ENCODE measurements at places on chromosomes 1 and 21.

DNA sequence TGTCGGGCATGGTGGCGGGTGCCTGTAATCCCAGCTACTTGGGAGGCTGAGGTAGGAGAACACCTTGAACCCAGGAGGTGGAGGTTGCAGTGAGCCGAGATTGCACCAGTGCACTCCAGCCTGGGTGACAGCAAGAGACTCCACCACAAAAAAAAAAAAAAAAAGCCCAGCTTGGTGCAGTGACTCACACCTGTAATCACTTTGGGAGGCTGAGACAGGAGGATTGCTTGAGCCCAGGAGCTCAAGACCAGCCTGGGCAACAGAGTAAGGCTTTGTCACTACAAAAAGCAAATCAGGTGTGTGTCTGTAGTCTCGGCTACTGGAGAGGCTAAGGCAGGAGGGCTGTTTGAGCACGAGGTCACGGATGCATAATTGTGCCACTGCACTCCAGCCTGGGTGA lies 5.0 kb upstream of the H6PD start:
- DNase-seq, result no peak

DNA sequence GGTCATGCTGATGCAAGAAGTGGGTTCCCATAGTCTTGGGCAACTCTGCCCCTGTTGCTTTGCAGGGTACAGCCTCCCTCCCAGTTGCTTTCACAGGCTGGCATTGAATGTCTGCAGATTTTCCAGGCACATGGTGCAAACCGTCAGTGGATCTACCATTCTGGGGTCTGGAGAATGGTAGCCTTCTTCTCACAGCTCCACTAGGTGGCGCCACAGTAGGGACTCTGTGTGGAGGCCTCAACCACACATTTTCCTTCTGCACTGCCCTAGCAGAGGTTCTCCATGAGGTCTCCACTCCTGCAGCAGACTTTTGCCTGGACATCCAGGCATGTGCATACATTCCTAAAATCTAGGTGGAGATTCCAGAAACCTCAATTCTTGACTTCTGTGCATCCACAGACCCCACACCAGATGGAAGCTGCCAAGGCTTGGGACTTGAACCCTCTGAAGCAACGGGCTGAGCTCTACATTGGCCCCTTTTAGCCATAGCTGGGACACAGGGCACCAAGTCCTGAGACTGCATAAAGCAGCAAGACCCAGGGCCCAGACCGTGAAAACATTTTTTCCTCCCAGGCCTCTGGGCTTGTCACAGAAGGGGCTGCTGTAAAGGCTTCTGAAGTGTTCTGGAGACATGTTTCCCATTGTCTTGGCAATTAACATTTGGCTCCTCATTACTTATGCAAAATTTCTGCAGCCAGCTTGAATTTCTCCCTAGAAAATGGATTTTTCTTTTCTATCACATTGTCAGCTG lies 466.2 kb upstream of the PBX1 start:
- DNase-seq, result no peak

- no peak for DNase-seq
Observed at GRCh38 chr1:205630651-205631009, 1.2 kb downstream of the ELK4 start.

- no peak for DNase-seq
Observed at GRCh38 chr1:76905876-76906595, 38.8 kb downstream of the ST6GALNAC5 start.

DNA sequence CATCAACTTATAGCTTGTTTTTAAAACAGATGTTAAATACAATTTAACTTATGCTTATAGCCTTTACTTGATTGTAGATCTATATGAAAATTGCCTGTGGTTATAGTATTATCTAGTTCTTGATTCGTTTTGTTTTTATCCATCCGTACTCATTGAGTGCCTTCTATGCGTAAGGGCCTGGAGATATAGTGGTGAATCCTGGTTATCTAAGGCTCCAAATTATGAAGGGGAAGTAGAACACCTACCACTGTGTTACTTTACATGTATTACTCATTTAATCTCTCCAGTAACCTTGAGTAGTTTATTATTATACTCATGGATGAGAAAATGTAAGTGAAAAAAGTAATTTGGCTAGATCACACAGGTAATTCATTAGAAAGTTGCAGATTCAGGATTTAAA lies 121.8 kb downstream of the OSBPL9 start:
- no peak for DNase-seq

GRCh38 chr1:51969038-51969705 lies 21.3 kb downstream of the RAB3B start:
- no peak for DNase-seq

- DNase-seq, result no peak
Observed at GRCh38 chr1:42282024-42282579, 52.9 kb downstream of the FOXJ3 start.

DNA sequence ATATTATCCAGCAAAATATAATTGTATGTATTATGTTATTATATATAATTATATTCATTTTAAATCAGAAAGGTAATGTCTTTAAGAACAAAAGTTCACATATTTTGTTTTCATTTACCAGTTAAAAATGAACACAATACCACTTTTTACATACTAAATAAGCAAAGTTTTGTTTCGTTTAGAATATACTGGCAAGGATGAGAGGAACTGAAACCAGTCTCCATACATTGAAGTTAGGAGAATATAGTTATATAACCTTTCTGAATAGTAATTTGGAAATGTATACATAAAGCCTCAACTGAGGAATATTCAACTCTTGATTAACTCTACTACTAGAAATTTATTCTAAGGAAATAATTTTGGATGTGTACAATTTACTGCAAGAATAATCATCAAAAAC lies 110.5 kb downstream of the ZNF644 start:
- DNase-seq, result no peak

GRCh38 chr1:220380885-220381284 lies 108.6 kb upstream of the RAB3GAP2 start:
- no peak for DNase-seq

DNA sequence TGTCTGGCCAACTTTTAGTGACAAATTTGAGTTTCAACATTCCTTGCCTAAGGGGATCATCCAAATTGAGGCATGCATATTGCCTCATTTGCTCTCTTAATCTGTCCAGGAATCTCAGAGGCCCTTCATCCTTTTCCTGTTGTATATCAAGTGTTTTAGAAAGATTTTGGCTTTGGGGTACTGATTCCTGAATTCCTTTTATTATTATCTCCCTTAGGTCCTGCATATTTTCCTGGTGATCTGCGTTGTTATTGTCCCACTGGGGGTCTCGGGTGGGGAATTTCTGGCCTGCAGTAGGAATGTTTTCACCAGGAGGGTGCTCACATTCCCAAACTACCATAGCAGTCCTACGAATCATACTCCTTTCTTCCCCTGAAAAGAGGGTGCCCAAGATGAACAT lies 4.4 kb upstream of the AADACL3 start:
- DNase-seq, result no peak

DNA sequence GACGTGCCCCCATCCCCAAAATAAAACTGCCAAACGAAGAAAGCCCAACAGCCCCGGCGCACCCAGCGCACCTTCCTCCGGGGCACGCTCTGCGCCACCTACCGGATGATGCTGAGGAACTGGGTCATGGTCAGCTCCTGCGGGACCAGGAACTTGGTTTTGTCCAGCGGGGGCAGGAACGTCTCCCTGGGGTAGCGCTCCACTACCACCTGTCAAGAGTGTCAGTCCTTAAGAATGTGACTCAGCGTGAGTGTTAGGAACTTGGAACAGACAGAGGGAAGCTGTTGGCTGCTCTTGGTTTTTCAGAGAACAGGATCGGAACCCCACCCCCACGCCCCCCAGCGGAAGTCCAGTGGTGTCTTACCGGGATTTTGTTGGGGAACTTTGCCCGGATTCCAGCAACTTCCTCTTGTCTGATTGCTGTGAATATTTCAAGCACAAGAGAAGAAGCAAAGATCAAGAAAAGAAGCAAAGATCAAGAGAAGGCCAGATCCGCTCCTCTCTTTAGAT lies 431 bp downstream of the MAP1LC3C start:
- DNase-seq, result no peak

DNA sequence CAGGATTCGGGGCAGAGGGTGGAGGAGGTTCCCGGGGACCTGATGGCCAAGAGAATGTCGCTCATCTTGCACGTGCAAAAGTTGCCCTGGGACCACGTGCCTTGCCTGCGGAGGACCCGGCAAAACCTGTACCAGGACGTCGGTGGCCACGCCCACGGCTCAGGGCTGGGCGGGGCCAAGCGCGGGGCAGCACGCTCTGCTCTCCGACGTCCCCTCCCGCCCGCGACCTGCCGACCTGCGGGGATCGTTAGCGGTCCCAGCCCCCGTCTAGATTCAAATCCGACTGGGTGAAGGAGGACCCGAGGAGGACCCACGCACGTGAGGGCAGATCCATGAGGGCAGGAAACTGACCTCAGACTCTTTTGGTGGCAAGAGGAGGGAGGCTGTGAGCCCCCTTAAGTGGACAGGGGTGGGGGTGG lies at the start of gene C1orf167:
Gene C1orf167, plus strand, starts transcription at position 206 of the 419 bp plus-strand sequence. CDS start 2,208 bp downstream, outside the sequence.
- no peak for DNase-seq

DNA sequence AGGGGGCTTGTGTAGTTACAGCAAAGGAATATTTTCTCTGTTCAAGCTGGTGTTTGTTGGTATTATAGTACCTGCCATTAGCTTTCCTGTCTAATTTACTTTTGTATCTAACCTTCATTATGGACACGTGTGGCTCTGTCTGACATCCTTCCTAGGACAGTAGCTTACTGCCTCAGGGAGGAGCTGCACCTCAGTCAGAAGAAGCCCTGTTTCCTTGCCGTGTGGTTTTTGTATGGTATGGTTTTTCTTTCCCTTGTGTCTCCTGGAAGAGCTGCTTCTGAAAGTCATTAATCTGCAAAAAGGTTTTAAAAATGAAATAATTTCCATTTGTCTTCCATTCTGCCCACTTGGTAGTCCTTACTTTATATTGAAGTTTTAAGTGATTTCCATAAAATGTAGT lies 17.4 kb upstream of the CRB1 start:
- DNase-seq, result no peak

DNA sequence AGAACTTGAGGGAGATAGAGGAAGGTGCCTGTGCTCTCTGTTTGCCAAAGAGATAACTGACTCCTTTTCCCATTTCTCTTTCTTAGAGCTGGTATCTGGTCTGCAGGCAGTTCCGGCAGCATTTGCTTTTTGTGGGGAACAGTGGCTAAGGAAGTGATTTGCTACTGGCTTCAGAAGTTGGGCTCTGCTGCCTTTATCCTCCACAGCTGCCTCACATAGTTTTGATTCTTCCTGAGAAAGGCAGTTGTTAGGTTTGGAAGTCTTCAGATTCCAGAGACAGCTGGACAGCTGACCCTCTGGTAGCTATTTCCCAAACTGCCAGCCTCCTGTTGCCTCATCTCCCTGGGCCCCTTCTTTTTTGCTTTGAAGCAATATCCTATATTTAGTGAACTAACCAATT lies 62.6 kb upstream of the MACF1 start:
- no peak for DNase-seq

- DNase-seq, result peak; percentile 40
Observed at GRCh38 chr1:243748706-243749283, 101.2 kb downstream of the AKT3 start.

DNA sequence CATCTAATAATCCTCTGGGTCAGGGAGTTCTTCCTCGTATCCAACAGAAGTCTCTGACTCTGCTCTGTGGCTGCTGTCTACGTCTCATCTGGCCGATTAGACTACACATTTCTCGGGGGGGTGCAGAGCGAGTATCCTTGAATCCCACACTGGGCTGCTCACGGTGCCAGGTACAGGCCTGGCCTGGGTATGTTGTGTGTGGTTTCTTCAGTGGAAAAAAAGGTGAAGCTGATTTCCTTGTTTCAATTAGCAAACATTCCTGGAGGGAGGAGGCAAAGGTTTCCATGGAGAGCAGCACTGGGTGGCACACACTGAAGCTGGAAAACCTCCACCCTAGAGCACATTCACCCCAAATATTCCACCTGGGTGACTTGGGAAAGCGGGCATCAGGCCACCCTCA lies 2.0 kb upstream of the RAB7B start:
- DNase-seq, result no peak

DNA sequence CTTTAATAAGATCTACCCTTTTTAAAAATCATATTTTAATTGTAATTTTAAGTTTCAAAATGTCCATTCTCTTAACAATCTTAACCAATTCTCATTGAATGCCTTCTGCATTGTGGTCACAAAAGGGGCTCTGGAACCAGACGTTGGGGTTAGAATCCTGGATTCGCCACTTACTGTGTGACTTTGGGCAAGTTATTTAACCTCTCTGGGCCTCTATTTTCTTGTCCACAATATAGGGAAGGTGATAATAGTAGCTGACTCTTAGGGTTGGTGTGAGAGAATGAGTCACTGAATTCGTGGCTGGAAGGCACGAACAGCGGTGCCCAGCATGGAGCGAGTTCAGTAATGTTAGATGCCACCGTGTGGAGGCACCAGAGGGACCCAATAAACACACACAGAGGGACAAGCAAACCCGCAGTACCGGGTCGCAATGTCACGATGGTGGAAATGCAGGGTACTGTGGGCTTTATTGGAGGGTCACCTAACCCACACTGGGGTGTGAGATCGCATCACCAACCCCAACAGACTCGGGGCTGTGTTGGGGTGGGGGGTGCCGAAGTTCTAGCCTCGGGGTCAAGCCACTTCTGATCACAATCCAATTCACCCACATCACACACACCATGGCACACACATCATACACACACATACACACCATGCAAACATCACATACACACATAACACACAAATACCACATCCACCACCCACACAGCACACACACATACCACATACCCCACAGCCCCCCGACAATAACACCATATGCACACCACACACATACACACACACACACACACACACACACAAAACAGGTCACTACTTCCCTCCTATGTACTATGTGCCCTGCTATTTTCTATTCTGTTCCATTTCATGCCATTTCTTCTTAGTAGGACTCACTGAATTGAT lies 27.0 kb upstream of the IFNAR2 start:
- no peak for DNase-seq

GRCh38 chr1:9758559-9759121 lies 65.1 kb downstream of the CLSTN1 start:
- DNase-seq, result no peak

All from NCI-H2081 treated with DMSO at 0.1 percent for 48 hours (cell line).